ENCODE measurements at places on chromosomes 5 and 9.

GRCh38 chr5:180009581-180009980, 62.0 kb downstream of the RNF130 start:
- no peak for DNase-seq

GRCh38 chr9:127886401-127886972, 9.0 kb upstream of the AK1 start:
- peak; percentile 39 for DNase-seq

DNA sequence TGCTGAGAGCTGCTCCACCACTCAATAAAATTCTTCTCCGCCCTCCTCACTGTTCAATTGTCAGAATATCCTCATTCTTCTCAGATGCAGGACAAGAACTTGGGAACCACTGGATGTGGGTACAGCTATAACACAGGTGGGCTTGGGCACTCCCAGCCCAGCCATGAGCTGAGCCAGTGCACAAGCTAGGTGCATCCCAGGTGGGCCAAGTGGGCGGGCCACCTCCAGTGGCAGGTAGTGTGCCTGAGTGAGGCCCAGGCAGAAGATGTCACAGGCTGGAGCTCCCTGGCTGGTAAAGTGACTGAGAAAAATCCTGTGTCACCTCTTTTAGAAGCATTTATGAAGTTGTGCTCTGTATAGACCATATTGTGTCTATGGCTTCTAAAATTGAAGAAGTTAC, 501.6 kb upstream of the TYRP1 start:
- DNase-seq, result no peak

GRCh38 chr9:106218427-106218826, 524.1 kb downstream of the TMEM38B start:
- no peak for DNase-seq

DNA sequence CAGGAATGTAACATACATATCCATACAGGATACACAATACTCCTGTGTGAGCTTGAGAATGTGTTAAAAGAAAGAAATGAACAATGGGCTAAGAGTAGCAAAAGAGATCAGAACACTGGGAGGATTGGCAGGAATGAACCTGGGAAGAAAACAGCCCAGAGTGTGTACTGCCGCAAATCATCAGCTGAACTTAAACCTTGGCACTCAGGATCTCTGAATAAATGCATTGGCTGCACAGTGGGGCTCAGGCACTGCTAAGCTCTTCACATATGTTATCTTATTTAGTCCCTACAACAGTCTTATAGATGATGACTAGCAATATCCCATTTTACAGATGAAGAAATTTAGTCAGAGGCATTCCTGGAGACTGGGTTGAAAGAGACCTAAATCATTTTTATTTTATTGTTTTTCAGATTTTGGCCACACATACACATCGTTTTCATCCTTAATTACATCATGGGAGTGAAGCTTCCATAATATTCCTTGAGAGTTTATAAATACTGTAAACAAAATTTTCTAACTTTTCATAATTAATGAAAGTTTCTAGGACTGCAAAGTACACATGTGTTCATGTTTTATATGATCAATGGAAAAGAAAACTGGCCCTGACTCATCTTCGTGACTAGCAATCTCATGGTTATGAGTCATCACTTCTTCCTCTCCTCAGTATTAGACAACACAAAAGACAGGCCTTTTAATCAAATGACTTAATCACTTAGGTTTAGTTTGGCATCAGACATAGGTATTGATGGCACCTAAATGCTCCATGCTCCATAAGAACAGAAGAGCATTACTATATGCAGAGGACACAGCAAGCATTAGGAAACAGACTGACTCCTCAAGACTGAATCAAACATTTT, 59.2 kb downstream of the CDH18 start:
- DNase-seq, result no peak

DNA sequence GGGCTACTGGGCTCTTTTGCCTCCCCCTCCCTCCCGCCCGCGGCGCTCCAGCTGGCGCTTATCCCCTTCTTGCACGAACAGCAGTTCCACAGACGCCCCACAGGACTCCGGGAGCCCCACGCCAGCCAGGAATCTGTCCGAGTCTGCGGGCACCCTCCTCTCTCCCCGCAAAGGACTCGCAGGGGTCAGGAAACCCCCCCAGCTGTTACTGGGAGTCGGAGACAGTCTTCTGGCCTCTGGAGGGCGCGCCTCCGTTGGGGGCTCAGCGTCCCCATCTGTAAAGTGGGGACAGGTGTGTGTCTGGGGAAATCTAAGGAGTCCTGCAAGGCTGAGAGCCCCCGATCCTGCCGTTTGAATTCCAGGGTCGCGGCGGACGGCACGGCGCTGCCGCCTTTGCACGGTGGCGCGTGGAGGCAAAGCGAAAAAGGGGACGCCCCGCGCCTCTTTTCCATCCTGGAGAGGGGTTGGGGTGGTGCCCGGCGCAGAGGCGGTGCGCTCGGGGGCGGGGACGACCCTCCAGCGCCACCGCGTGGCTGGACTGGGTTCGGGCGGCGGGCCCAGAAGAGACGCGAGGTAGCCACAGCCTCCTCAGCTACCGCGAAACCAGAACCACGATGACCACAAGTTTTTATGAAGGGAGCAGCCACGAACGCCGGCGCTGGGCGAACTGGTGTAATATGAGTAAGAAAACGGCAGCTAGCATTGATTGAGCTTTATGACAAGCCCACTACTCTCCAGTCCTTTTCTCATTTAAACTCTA, 2.8 kb upstream of the CCIN start:
- peak; percentile 93 for DNase-seq

GRCh38 chr9:106700676-106701075, 162.3 kb upstream of the ZNF462 start:
- no peak for DNase-seq

- no peak for DNase-seq
These were observed 324.1 kb downstream of the PLK2 start for GRCh38 chr5:58135571-58136335.

GRCh38 chr9:36843964-36844363, 190.1 kb downstream of the PAX5 start:
- no peak for DNase-seq

- DNase-seq, result no peak
These were observed 88.5 kb downstream of the ALDH1A1 start for GRCh38 chr9:72864327-72864726.

- no peak for DNase-seq
These were observed 222.5 kb downstream of the NXNL2 start for GRCh38 chr9:88757406-88758010.

DNA sequence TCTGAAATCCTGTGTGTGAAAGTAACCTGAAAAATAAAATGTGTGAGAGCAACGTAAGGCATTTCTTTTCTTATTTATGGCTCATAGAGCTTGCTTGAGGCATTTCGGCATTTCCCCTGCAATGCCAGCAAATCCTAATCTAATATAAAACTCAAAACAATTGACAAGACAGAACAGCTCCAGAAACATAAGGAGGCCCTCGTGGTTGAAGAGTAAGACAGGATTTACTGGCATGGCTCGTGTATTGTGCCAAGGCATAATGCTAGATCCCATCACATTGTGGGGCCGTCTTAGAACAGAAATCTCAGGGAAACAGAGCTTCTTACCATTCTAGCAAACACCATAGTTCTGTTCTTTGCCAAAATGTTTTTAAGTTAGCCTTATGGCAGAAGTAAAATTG, 166.2 kb downstream of the NTRK2 start:
- DNase-seq, result no peak

- DNase-seq, result no peak
These were observed 1791.2 kb upstream of the CDH6 start for GRCh38 chr5:29402270-29402669.

GRCh38 chr9:121649476-121650216, 1.8 kb upstream of the DAB2IP start:
- DNase-seq, result no peak

DNA sequence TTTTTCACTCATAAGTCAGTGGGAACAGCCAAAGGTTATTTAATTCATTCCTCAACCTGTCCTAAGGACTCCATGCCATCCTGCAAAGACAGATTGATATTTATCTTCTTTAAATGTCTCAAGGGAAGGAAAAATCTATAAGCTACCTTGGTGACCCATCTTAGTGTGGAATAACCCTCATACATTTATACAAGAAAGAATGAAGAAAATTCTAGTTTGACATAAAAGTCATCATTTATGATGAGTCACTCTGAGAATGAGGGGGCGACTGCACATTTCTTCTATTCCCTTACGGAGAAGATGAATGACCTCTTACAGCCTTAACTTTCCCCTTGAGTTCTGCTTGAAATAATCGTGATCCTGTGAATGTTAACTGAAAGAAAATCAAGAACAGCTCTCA, 26.8 kb upstream of the NUDT12 start:
- DNase-seq, result no peak

GRCh38 chr5:124823380-124823779, 76.9 kb upstream of the ZNF608 start:
- no peak for DNase-seq

DNA sequence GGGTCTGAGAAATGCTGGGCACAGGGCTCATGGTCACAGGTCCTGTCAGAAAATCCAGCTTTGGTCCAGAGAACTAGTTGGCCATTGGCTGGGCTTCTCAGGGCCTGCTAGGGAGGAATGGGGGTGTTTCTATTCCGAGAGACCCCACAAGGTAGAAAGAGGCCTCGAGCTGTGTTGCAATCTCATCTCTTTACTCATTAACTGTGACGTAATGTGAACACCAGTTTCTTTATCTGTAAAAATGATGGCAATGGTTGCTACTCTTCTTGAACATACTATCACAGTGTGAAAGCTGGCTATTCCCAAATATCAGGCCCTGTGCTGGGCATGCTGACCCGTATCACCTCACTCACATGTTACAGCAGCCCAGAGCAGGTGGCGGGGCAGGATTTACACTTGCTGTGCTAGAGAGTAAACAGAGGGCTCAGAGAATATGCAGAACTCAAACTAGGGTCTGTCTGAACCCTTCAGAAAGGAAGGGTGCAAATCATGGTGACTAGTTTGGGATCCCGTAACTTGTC, 35.7 kb upstream of the SLC25A51 start:
- peak; percentile 22 for DNase-seq

DNA sequence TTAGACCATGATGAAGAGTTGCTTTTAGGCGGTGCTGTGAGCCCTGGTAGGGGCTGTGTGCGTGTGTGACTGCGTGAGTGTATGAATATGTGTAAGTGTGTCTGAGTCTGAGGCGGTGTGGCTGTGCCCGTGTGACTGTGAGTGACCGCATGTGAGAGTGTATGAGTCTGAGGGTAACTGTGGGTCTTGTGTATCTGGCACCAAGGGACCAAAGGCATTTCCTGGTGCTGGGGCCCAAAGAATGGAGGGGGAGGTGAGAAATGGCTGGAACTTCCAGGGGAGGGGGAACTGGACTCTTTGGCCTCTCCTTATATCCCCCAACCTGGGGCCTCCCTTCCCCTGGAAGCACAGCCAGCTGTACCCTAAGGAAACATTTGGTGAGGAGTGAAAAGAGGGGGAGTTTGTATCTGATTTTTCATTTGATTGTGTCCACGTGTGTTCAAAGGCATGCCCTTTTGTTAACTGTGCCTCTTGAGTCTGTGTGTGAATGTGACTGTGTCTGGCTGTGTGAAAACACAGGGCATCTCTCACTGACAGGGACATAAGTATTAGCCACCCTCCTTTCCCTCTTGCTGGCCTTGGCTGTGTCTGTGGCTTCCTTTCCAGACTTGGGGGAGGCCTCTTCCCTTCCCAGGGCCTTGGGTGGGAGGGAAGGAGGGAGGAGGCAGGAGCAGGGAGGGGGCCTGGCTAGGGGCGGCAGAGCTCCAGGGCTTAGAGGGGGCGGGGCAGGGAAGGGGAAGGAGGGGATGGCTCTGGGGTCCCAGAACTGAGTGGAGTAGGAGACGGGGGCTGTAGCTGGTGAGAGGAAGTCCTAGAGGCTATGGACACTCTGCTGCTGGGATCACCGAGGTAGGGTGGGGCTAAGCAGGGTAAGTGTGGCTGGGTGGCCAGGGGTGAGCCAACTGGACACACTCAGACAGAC, 1.4 kb downstream of the IL11RA start:
- DNase-seq, result peak; percentile 83

DNA sequence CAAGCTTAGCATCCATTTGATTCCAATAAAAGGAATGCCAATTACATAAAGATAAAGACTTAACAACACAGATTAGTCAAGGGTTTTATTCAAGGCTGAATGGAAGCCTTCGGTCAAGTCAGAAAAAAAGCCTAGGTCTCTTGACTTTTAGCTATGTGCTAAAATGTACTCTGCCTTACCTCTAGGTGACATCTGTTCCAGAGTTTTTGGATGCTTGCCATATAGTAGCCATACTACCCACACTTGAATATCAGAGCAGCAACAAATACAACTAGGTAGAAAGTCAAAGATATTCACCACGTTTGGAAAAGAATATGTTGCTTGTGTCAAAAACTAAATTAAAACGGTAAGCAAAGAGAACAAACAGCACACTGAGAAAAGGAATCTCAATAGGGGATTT, 484.7 kb downstream of the ELAVL2 start:
- DNase-seq, result no peak

DNA sequence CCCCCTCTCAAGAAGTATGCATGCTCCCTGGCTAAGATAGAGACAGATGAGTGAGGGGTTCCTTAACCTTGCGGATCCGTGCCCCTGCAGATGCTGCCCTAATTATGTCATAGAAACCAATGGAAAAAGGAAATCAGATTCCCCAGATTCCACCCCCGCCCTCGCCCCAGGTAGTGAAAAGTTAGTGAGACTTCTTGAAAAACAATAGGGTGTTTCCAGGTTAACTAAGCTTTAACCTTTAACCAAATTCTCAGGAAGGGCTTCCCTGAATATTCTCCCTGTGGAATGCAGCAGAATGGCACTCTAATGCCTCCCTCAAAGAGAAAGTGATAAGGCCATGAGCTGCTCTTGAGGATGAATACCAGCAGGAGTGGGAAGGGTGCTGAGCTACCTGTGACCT, 116.0 kb upstream of the RANBP3L start:
- DNase-seq, result no peak

DNA sequence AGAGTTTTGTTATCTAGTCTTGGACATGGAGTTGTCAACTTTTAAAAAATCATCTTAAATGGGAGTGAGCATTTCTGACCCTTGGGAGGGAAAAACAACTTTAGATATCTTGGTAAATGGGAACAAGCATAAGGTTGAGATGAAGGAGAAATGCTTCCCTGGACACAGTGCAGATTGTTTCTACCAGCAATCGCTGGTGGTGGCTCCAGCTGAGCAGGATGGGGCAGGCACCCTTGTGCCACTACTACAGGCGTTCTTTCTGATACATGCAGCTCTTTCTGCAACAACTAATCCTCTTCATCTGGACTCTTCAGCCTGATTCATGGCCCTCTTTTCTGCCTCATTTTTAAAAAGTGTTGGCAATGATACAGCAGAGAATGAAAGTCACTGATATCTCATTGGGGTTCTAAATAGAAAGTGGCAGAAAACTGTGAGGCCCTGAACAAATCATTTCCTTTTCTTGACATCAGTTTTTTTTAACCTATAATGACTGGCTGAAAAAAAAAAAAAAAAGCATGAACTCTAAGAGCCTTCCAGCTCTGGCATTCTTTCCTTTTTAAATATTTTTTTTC, 409.4 kb upstream of the PTGER4 start:
- no peak for DNase-seq

- DNase-seq, result no peak
These were observed 1755.8 kb upstream of the WWC1 start for GRCh38 chr5:166535641-166536040.

DNA sequence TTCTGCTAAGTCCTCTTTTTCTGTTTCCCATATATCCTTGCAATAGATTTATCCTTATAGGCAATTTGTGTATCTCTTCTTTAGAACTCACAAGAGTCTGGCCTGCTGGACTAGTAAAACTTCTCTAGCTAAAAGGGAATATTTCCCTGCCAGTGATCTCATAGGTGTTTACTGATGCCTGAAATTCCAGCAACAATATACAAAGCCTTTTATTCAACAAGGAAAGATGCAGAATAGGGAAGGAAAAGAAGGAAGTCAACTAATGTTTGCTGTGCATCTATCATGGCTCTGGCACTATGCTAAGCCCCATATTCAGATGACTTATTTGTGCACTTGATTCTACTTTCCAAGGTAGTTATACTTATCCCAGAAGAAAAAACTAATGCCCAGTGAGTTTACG, 160.0 kb upstream of the DMRTA1 start:
- DNase-seq, result no peak
